HT1080 (cell line): ENCODE measurements at places on chromosomes 1 and 21.

GRCh38 chr1:229392936-229393335 lies 41.0 kb downstream of the ACTA1 start:
- no peak for DNase-seq

DNA sequence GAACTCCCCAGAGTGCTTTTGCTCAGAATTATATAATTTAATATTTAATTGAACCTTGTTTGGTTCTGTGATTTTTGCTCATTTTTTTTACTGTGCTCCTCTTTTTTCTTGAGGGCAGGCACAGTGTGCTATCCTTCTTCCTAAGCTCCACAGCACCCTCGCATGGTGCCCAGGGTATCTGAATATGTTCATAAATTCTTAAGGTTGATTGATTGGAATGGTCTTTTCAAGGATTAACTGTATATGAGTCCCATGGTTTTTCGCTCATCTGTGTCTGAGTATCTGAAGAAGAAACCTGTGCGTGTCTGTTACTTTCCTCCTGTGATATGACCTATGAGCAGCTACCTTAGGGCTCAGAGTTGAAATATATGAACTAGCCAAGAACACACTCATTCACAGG lies 393.7 kb downstream of the HLX start:
- DNase-seq = no peak

DNA sequence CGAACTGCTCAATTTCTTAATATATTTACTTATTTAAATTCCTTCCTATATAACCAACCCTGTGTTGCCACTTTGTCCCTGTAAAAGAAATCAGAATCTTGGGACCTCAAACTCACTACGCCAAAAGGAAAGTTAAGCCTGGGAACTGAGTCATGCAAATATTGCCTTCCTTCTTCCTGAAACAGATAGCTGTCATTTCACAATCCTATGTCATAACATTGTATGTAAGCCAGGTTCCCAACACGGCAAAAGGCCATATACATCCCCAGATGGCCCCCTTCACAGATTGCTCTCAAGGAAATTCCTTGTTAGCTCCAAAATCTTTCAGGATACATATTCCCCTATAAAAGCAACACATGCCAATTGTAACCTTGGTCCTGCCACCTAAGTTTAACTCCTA lies 39.7 kb downstream of the C21orf91 start:
- DNase-seq = peak; percentile 6

DNA sequence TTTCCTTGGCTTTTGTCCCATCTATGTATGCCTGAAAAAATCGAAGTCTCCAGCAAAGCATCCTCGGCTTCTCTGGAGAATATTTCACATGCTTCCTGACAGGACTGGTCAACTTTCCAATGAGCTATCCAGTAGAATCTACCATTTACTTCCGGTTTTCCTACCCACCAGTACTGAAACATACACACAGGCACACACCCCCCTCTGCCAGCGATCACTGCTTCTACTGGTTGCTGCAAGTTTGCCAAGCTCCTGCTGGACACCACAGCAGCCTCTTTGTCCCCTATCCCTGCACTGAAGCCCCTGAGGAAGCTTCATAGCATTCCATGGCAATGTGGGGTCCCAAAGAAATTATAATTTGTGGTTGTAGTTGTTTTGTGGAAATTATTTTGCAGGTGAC lies 536.8 kb downstream of the MATN1 start:
- DNase-seq = no peak

DNA sequence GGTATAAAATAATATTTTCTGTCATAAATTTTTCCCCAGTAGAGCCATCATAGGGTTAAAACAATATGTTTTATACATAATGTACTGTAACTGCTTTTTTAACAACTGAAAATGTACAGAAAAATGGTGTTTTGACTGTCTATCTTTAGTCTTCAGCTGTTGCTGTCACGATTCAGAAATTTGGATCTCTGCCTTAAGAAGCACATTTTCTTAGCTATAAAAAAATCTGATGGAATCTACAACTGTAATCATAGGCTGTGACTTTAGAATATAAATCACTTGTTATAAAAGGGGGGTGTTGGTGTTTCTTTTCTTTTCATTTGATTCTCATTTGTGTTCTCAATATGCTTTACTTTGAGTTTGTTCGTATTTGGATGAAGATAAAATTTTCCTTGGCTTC lies 187.5 kb downstream of the PDE4B start:
- no peak for DNase-seq

DNA sequence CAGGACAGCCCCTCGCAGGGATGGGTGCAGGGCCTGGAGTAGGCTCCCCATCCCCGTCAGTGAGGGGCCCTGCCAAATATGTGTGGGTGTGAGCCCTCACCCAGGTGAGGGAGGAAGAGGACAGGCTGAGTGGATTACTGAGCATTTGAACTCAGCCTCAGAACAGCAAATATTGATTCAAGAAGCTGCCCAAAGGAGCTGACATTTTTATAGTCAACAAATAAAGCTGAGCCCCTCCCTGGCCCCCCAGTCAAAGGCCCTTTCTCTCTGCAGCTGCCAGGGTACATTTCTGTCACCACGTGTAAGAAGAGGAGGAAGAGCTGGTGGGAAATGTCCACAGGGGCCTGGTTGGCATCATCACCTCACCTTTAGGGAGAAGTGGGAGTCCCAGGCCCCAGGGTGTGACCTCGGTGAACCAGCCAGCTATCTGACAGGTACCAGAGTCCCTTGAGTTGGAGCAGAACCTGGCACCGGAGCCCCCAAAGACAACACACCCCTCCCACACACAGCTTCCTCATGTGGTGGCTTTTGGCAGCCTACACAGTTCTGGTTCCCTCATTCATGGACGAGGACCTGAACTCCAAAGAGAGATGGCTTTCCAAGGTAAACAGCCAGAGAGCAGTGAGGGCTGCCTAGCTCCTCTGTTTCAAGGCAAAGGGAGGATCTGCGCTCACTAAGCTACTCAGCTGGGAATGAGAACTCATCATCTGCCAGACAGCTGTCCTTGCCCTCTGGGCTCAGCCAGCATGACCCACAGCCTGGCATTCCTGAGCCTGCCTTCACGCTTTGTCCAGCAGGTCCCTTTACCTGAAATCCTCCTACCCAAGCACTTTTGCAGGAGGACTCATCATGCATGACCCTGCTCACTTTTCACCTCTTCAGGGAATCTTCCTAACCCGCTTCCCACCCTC lies 43.0 kb upstream of the TENT5C start:
- no peak for DNase-seq

DNA sequence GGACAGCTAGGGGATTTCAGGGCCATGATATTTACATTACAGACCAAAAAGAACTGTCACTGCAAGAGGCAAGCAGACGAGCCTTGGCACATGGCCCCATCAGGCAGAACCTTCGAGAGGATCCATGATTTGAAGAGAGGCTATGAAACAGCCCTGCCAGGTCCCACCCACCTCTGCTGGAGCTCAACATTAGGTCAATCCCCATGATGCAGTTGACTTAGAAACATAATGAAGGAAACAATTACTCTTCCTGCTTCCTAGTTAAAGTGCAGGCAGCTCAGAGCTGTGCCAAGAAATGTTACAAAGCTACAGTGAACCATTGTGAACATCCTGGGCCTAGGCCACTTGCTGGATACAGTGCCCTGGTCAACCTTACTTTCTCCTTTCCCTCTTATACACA lies 41.7 kb upstream of the PTCH2 start:
- no peak for DNase-seq

GRCh38 chr21:39630191-39630591 lies 17.5 kb downstream of the B3GALT5 start:
- peak; percentile 94 for DNase-seq

- DNase-seq = no peak
These were observed 21.5 kb downstream of the FGGY start for GRCh38 chr1:59318271-59318860.

GRCh38 chr21:42554251-42554961 lies 40.8 kb downstream of the SLC37A1 start:
- DNase-seq = no peak

- DNase-seq = no peak
These were observed 88.6 kb upstream of the PLXNA2 start for GRCh38 chr1:208332774-208333126.

GRCh38 chr21:21661741-21662140 lies 663.5 kb downstream of the NCAM2 start:
- DNase-seq = no peak

GRCh38 chr1:55287723-55288122 lies 72.6 kb upstream of the USP24 start:
- no peak for DNase-seq

DNA sequence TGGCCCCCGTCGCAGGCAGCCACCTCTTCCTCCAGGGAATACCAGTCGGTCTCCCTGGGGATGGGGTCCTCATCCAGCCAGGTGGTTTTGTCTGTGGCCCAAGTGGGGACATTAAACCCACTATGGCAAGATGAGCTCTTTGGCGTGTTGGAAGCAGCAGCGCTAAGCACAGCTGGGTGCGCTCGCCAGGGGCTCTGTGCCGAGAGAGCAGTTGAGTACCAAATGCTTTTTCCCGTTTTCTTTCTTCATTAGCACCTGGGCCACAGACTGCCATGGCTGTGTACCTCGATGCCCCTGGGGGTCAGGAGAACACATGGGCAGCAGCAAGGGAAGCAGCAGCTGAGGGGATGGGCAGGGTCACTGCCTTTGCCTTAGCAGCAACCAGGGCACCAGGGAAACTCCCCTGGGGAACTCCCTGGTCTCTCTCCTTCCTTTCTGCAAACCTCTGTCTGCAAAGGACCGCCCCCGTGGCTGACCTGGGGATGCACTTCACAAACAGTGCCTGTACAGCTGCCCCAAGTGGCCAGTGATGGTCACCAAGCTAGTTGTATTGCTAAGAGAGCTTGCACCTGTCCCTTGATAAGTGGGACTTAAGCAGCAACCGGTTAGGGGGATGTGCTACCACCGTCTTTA lies 31.1 kb downstream of the EDARADD start:
- DNase-seq = no peak

DNA sequence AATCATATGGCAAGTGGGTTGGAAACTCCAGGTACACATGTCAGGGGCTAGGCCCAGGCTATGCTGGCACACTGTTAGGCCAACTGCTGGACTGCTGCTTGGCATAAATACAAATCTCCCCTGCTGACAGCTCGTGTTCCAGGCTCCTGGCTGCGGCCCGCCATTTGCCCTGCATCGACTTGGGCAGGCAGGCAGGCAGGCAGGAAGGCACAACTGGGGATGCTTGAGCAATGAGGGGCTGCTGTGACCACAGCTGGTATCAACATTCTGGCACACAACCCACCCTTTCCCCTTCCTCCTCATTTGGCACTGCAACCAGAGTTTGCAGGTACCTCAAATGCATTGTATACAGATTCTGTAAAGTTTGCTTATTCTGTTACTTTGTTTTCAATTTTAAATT lies 53.2 kb downstream of the SAMSN1 start:
- DNase-seq = no peak

- no peak for DNase-seq
These were observed 182.2 kb downstream of the PRDM16 start for GRCh38 chr1:3251099-3251806.

GRCh38 chr1:185998391-185998790 lies 264.2 kb downstream of the HMCN1 start:
- no peak for DNase-seq

DNA sequence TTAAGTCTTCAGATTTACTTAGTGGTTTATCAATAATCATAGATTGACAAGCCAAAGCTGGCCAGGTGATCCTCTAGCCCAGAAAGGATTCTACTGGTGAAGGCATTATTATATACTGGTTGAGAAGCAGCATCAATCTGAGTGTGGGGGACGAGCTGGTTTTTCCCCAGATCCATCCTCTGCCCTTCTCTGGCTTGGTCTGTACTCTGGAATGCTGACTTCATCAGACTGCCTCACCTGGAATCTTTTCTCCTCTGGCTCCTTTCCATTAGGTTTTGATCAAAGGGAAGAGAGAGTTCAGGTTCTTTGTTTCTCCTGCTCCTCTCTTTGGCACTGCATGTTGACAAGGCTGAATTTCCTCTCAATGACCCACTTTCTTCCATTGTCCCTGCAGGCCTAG lies 93.9 kb downstream of the KCTD3 start:
- DNase-seq = no peak
